ENCODE measurements at places on chromosomes 4 and X.

DNA sequence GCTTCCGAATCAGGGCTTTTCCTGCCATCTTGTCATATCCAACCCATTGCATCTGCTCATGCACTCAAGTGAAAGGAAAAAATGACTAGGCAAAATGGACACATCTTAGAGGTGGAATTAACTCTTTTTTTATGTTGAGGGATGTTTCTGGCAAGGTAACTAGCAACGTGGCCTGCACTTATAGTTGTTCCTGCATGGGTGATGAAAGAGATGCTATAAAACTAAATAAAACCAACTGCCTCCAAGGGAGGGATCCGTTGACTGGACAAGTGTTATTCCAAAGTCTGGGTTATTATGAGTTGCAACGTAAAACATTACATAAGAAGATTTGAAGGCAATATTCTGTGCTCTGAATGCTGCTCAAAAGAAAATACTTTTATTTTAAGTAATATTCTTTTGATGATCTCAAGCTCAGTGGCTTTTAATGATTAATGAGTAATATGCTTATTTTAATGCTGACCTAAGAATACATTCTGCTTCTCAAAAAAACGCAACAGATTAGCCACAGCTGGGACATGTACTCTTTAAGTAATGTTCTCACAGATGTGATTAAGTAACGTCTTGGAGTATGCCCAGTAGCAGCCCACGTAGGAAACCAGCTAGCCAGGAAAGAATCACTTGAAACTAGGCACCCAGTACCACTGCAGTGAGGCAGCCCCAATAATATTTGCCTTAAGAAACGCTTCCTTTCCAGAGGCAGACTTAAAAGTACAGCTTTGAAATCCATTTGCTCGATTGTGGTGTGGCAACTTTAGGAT is 27.4 kb downstream of the KLF3 start:
- no peak for DNase-seq

GRCh38 chr4:5249727-5250126 is 198.4 kb downstream of the STK32B start:
- DNase-seq, result no peak

DNA sequence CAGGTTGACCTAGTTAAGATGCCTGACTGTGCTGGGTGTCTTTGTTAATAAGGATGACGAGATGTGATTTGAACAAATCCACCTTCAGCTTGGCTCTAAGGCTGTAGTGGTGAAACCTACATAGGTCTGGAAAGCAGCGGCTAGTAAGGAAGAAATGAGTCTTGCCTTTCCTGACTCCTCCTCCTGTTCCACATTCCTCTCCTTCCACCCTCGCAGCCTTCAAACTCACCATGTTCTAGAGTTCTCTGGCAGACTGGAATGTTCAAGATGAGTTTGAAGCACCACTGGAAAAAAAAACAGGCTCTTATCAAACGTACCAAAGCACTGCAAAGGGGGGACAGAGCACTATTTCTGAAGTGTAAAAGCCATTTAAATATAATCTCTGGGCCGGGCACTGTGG is 395.4 kb downstream of the BMPR1B start:
- no peak for DNase-seq

- DNase-seq, result no peak
Measured at GRCh38 chr4:10226756-10227155, 110.2 kb upstream of the WDR1 start.

DNA sequence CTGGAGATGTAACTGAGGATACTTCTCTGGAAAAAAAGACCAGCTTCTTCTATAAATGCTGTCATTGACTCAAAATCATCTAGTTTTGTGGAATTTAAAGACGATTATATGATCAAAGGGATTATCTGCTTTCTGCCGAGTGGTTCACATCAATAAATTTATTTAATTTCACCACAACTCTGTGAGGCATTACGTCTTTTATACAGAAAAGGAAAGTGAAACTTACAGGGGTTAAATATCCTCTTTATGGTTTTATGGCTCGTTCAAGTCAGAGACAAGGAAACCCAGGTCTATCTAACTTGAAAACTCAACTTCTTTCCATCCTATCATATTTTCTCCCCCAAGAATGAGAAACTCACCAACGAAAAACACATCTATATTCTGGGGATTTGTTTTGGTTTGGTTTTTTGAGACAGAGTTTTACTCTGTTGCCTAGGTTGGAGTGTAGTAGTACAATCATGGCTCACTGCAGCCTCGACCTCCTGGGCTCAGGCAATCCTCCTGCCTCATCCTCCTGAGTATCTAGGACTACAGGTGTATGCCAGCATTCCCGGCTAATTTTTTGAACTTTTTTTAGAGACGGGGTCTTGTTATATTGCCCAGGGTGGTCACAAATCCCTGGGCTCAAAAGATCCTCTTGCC is 377.9 kb upstream of the EMCN start:
- DNase-seq, result no peak

DNA sequence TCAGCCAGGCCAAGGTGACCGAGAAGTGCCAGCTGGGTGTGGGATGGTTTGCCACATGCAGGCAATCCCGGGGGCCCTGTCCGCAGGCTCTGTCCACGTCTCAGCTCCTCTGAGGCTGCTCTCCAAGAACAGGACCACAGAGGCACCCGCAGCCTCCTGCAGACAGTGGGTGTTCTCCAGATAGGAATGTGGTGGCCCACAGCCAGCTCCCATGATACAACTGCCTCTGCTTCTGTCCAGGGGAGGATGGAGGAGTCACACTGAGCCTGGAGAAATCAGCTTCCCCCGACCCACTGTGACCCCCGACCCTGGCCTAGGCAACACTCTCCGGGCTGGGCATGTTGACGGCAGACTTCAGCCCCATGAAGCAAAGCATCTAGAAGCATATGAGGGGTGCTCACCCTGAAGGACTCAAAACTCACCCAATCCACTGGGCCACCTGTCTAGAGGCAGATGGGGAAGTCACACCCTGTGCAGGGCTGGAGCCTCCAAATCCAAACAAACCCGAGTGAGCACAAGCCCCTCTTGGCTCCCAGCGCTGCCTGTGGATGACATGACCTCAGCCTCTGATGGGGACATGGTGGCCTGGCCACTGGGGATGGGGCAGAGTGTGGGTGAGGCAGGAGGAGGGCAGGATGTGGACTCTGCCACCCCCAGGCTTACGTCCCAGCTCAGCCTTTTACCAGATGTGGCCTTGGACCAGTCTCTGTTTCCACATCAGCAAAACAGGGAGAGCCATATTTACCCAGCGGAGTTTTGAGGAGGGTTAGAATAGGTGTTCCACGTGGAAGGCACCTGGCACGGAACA is 102.3 kb downstream of the PSAPL1 start:
- DNase-seq, result no peak

DNA sequence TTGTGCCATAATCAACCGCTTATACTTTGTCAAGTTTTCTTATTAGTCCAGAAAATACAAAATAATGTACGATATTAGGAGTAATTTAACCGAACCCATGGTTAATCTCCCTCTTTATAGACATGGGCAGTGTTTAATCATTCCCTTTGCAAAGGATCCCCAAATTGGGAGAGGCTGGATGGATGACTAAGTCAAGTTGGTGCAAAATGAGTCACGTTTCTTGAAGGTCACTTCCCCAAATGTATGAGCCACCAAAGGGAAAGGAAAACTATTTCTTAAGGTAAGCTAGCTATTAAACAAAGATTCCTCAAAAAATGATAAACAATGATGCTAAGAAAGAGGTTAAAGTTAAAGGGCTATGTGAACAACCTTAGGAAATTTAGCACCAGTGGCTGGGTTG is 17.5 kb downstream of the MAML3 start:
- no peak for DNase-seq

- DNase-seq, result no peak
Measured at GRCh38 chr4:62193761-62194160, 993.6 kb downstream of the ADGRL3 start.

DNA sequence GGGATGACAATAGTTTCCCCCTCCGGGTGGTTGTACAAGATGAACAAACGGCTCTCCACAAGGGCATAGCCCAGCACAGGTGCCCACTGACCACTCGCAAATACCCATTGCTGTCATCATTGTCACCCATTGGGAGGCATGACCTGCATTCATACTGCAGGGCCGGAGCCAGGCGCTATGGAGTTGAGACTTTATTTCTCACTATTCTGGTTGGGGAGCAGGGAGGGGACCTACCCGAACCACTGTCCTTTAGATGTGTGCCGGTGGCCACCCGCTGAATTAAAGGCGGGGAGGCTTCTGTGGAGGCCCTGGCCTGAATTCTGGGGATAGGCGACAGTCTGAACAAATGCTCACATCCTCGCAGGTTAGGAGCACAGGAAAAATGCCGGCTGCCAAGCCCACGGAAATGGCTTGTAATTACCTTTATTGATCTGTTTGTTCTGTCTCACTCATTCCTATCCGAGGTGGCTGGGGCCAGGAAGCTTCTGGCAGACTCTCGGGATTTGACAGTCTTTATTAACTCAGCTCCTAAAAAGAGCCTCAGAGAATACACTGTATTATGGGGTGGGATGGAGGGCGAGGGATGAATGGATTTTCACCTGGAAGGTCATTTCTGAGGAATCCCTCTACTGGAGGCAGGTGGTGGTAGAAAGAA is 125.1 kb upstream of the PSAPL1 start:
- DNase-seq, result no peak

- no peak for DNase-seq
Measured at GRCh38 chr4:1408418-1408817, 2.2 kb upstream of the NKX1-1 start.

DNA sequence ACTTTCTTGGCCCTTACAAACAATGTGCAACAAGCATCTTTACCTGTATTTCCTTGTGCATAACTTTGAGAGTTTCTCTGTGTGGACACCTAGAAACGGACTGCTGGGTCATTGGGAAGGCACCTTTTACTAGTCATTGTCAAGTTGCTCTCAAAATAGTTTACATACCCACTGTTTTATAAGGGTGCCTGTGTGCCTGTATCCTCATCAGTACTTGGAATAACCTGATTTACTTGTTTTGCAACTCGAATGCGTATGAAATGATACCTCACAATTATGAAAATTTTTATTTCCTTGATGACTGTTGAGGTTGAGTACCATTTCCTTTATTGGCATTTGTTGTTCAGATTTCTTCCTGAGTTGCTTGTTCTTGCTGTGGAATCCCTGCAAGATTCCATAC is 150.8 kb downstream of the STIM2 start:
- DNase-seq, result no peak

- DNase-seq, result no peak
Measured at GRCh38 chr4:180448306-180448705, 1794.9 kb upstream of the TENM3 start.

GRCh38 chr4:25951390-25951952 is 37.5 kb downstream of the SMIM20 start:
- DNase-seq, result no peak

GRCh38 chr4:41538887-41539498 is 1.0 kb downstream of the LIMCH1 start:
- DNase-seq, result no peak

GRCh38 chrX:13703135-13703534 is 14.2 kb downstream of the RAB9A start:
- no peak for DNase-seq

GRCh38 chr4:100913685-100914084 is 395.9 kb upstream of the EMCN start:
- no peak for DNase-seq

DNA sequence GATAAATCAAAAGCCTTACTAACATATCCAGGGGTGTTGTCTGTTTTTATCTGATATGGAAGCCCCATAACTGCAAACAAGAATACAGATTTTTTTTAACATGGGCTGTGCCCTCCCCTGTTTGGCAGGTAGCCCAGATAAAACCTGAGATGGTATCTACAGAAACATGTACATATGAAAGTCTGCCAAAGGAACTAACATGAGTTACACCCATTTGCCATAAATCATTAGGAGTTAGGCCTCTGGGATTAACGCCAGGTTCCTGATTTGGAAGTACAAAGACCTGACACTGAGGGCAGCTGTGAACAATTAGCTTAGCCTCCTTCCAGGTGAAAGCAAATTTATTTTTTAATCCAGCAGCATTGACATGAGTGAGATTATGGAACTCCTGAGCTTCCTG is 264.3 kb downstream of the TECRL start:
- DNase-seq, result no peak

- DNase-seq, result no peak
Measured at GRCh38 chr4:99847362-99847976, 30.8 kb downstream of the DAPP1 start.

GRCh38 chr4:156568041-156568440 is 403.6 kb downstream of the PDGFC start:
- no peak for DNase-seq

DNA sequence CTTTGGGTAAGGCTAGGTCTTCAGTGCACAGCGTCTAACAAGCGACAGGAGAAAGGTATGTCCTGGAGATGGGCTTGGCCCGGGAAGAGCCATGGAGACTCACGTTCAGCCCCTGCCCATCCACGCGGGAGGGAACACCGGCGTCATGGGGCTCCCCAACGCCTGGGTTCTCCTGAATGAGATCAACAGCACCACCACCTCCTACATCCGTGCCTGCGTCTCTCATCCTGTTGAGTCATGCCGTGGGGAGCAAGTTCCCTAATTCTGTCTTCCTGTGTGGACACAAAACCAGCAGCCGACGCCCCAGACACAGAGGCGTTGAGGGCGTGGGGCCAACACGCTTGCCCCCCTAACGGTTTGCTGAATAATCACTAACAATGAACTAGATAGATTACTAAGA is 20.1 kb upstream of the IL3RA start:
- no peak for DNase-seq

- DNase-seq, result peak; percentile 68
Measured at GRCh38 chrX:154136627-154137161, 7.3 kb upstream of the OPN1LW start.

DNA sequence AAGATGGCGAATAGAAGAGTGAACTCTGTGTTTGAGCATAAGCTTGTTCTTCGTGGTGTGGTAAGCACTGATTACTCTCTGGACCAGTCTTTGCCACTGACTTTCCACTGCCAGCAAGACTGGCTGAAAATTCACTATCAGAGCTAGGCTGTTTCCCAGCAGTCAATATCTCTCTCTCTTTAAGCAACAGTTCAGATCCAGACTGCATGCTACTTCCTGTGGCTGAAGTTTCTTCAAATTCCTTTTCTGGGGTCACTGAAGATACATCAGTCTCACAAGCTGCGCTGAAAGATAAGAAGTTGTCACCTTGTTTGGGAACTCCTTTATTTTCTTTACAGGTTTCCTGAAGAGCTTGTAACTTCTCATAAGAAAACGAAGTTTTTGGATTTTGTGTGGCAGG is 54.0 kb upstream of the FAM120C start:
- no peak for DNase-seq

DNA sequence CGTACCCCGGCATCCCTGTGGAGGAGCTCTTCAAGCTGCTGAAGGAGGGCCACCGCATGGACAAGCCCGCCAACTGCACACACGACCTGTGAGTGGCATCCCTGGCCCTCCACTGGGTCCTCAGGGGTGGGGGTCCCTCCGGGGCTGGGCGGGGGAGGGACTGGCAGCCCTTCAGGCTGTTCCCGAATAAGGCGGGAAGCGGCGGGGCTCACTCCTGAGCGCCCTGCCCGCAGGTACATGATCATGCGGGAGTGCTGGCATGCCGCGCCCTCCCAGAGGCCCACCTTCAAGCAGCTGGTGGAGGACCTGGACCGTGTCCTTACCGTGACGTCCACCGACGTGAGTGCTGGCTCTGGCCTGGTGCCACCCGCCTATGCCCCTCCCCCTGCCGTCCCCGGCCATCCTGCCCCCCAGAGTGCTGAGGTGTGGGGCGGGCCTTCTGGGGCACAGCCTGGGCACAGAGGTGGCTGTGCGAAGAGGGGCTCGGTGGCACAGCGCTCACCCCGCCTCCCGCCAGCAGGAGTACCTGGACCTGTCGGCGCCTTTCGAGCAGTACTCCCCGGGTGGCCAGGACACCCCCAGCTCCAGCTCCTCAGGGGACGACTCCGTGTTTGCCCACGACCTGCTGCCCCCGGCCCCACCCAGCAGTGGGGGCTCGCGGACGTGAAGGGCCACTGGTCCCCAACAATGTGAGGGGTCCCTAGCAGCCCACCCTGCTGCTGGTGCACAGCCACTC is 13.7 kb downstream of the FGFR3 start:
- no peak for DNase-seq

Data from activated T-cell treated with anti-CD3 and anti-CD28 coated beads for 48 hours (primary cell).